ENCODE measurements at places on chromosomes 16 and 17.

DNA sequence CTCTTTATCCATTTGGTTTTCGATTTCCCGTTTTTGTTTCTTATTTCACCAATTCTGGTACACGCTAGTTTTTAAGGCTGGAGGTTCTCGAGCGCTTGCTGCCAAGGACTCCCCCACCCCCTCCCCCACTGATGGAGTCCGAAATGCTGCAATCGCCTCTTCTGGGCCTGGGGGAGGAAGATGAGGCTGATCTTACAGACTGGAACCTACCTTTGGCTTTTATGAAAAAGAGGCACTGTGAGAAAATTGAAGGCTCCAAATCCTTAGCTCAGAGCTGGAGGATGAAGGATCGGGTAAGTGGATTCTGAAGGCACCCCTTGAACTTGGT is 825 bp downstream of the RPTOR start:
- no peak for DNase-seq

DNA sequence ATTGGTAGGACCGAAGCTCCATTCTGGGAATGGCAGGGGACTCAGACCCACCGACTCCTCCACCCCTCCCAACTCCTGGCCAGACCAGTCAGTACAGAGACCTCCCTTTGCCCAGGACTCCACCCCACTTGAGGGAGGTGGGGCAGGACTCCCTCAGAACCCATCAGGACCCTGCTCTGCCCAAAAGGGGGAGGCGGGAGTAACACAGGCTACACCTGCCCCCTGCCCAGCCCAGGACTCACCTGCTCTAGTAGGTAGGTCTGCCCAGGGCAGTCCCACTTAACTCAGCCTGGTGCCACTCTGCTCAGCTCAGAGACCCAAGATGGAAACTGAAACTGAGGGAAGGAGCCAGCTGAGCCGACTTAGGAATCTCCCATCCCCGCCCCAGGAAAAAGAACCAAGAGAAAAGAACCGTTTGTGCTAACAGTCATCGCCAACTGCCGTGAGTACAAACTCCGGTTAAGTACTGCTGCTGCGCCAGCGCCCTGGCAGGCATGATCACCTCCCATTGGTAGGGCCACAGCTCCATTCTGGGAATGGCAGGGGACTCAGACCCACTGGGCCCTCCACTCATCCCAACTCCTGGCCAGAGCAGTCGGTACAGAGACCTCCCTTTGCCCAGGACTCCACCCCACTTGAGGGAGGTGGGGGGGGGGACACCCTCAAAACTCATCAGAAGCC is 503 bp downstream of the DHX58 start:
- DNase-seq, result no peak

- DNase-seq, result no peak
Observed at GRCh38 chr17:17732892-17733670, 51.8 kb downstream of the RAI1 start.

DNA sequence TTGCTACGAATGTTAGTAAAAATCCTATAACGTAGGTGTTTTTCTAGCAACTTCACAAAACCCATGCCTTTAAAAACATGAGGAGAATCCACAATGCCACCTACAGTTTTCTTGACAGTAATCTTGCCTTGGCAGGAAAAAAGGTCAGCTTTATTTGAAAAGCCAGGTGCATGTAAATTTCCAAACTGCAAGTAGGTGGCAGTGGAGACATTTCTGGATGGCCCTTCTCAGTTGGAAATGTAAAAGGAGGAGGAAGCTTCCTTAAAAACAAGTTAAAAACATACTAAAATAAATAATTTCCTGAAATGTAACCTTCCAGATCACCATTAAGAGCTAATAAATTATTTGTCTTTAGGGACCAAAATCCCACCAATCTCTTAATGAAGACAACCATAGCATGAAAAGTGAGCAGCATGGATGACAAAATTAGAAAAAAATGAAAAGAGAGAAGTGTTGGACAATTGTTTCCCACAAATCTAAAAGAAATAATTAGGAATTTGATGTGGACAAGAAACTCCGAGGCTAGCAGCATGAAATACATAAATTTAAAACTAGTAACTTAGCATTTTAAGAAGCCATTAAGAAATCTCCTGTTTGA is 152.2 kb downstream of the SNX11 start:
- DNase-seq, result no peak

DNA sequence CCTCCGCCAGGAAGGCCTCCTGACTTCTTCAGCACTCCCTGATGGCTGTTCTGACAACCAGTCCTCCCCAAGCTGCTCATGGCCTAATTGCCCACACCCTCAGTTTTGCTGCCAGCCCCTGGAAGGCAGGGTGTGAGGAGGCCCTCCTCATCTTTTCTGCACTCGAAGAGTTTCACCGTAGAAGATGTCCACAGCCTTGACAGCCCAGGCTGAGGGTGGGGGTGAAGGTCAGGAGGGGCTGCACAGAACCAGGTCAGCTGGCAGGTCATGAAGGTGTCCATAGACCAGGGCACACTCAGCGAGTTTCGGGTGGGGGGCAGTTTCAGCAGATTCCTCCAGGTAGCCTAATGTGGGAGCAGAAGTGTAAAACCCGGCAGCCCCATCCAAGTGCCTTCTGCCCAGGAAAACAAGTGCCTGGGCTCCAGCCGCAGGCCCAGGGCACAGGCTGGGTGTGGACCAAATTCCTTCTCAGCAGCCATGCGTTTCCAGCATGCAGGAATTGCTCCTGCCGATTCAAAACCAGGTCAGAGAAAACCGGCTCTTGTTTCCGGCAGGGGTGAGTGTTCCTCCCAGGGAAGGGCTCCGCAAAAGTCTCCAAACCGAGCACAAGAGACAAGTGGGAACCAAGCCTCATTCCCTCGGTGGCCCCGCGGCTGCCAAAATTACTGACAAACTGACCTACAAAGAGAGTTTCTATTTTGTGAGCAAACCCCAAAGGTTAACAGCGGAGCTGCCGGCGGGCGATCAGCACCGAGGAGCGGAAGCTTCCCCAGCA is 228.8 kb downstream of the C16orf78 start:
- no peak for DNase-seq

GRCh38 chr16:17345043-17345442 is 125.7 kb downstream of the XYLT1 start:
- DNase-seq, result no peak
